Osteocyte (in vitro differentiated cells): ENCODE measurements at places on chromosomes 11 and 22. TPM values are rescaled to one million over a fixed set of nuclear protein-coding genes. Genes with fewer than 3 reads are reported as not detected.

OR51E2 gene
- total RNA-seq: 0.40 and 0.76 TPM in 2 replicates

TCN1 gene
- not detected in 2 replicates for total RNA-seq

CARD10 gene
- total RNA-seq: 29.2 and 31.5 TPM in 2 replicates

MS4A12 gene
- not detected in 2 replicates for total RNA-seq

FAM111A gene
- 43.0 and 48.5 TPM in 2 replicates for total RNA-seq

OR2AG2 gene
- 0.08 TPM in 1 of 2 replicates, not detected in the other for total RNA-seq

APOA4 gene
- not detected in 2 replicates for total RNA-seq

TMEM45B gene
- not detected in 2 replicates for total RNA-seq

C11orf86 gene
- not detected in 2 replicates for total RNA-seq

FUT4 gene
- total RNA-seq: 2.8 and 3.0 TPM in 2 replicates

MYO18B gene
- not detected in 2 replicates for total RNA-seq

C1QTNF5 gene
- 8.4 and 9.3 TPM in 2 replicates for total RNA-seq

SEPTIN3 gene
- total RNA-seq: 0.42 and 0.46 TPM in 2 replicates

SLN gene
- not detected in 2 replicates for total RNA-seq

NXPE1 gene
- not detected in 2 replicates for total RNA-seq

KCNK4 gene
- 0.39 and 0.43 TPM in 2 replicates for total RNA-seq

IL18 gene
- 0.59 and 0.68 TPM in 2 replicates for total RNA-seq

MUC6 gene
- not detected in 2 replicates for total RNA-seq

NDUFC2 gene
- 182 and 199 TPM in 2 replicates for total RNA-seq

WNT11 gene
- total RNA-seq: 3.2 and 4.1 TPM in 2 replicates

HEPHL1 gene
- total RNA-seq: not detected in 2 replicates

EFCAB6 gene
- total RNA-seq: 1.4 and 1.5 TPM in 2 replicates

PAFAH1B2 gene
- 82.7 and 84.5 TPM in 2 replicates for total RNA-seq

CCDC188 gene
- total RNA-seq: 0.56 and 1.6 TPM in 2 replicates

P2RY2 gene
- not detected in 2 replicates for total RNA-seq

JOSD1 gene
- total RNA-seq: 78.6 and 85.5 TPM in 2 replicates

APOA1 gene
- not detected in 2 replicates for total RNA-seq
